SIG-M5 (cell line): ENCODE measurements at places on chromosomes 2 and 18.

DNA sequence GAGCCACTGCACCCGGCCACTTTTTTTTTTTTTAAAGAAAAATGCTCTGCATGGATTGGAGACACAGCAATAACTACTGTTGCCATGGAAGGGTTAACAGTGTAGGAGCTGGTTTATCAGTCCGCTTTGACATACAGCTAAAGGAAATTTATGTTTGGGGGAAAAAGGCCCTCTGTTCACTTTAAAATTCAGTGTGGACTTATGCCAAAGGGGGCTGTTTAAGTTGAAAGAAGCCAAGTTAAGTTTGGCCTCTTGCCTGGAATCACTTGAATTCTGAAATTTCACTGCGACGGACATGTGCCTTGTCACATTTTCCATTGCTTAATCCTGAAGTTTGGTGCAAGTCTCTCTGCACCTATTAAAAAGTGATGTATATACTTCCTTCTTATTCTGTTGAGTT is 3.1 kb downstream of the KCNE4 start:
- no peak for DNase-seq

GRCh38 chr2:227221120-227221519 is 56.7 kb downstream of the COL4A3 start:
- no peak for DNase-seq

- DNase-seq, result no peak
These were observed 387.6 kb downstream of the ZEB2 start for GRCh38 chr2:144132357-144132756.

DNA sequence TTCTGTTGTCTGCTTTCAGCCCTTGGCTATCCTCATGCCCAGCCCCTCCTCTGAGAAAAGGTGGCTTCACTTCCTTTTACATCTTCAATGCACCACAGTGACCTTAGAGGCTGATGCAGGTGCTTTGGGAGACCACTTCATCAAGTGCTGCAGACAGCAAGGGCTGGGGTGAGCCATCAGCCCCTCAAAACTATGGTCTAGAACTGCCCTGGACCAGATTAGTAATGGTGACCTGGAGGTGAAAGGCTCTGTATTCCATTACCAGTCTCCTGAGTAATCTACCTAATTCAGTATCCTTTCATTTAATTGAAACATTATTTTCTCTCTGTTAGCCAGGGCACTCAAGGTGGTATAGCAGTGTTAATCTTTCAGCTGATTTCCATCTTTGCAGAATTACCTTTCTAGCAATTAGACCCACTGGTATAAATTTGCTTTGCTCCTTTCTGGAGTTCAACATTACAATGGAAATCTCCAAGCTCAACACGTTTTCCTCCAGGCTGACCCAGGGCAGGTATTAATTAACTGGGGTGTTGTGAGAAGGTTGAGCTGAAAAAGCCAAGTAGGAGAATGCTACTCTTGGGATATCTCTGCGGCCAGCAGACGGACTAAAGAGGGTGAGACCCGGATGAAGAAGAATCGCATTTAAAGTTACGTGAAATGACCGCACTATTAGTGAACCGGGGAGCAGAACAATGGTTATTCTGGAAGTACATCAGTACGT is 469.0 kb downstream of the MEIS1 start:
- DNase-seq, result no peak

DNA sequence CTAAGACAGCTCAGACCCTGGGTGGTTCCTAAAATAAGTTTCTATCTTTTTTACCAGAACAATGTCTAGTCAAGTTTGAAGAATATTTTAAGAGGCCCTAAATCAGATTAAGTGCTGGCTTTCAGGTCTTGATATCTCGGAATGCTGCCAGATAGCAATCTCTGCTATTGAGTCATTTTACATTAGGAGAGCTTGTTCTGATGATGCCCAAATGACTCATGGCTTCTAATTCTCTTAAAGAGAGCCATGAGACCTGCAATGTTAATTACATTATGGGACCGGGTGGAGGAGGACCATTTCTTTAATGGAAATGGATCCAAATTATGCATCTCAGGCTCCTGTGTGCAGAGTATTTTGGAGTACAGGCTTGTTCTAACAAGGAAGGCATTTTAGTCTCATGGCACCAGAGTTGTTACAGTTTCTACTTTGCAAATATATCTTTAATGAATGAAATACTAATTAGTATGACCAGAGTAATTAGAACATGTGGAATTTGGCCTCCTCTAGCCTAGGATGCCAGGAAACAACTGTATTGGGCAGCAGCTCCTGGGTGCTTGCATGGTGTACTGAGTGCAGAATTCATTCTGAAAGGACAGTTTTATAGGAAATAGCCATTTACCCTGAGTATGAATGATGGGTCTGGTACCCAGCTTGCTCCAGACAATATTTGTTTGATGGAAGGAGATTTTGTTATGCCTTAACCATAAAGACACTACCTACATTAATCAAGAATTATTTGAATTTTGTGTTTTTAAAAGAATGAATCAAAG is 94.0 kb upstream of the SULT1C3 start:
- no peak for DNase-seq

- DNase-seq, result no peak
These were observed 45.9 kb downstream of the HS1BP3 start for GRCh38 chr2:20604951-20605381.

- DNase-seq, result no peak
These were observed 167.8 kb downstream of the HNMT start for GRCh38 chr2:138132108-138132507.

DNA sequence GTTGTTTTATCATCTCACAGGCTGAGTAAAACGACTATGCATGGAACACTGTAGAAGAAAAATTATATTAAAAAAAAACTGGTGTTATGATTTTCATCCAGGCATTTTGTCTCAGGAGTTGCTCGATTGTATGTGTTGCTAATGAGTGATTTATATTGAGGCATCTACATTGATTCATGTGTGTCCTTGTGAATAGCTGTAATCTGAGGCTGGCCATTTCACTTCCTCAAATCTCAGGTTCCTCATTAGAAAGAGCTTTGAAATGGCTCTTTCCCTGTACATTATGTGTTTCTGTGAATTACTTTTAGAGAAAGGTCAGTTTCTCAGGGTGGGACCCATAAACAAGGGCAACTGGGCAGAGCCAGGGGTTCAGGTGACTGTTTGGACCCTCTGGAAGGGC is 2.3 kb downstream of the IL18R1 start:
- no peak for DNase-seq

DNA sequence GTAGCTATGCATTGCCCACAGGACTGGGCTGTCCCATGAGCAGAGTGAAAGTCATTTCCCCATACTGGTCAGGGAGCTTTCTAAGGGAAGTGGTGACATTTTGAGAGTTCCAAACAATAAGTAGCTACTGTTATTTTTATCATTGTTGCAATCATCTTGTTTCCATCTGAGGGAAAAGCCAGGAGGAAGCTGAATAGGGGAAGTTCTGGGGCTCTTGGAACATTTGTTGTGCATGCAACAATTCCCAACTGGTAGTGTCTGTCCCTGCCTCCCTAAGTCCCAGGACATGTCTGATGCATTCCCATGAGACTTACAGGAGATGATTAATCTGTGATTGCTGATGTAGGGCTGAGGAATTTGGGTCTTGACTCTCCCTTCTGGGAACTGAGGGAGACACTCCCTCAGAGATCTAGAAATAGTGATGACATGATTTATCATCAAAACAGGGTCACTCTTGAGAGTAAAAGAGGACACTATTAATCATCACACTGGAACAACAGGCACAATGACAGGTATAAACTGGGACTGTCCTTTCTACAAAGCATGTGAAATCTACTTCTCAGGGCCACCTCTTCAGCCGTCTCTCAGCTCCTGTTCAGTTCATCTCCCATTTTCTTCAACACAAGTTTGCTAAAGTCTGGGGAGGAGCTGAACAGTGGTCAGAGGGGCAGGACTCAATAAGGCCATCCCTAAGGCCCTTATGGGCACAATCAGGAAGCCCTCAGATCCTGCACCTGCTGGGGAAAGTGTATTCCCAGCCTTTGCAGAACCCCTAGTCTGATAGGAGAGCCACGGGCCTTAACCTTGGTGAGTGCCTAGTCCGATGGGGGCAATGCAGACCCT is 28.0 kb upstream of the MARCO start:
- DNase-seq, result no peak

- DNase-seq, result no peak
These were observed 194.3 kb downstream of the RTP5 start for GRCh38 chr2:242063850-242064249.

- no peak for DNase-seq
These were observed 14.2 kb downstream of the RPRM start for GRCh38 chr2:153464395-153464794.

GRCh38 chr18:2571200-2572170 is at the start of the genes METTL4 and NDC80:
TSS of gene METTL4 (minus strand) at chr18:2571505. CDS start at chr18:2567216, 4,289 bp downstream.
TSS of gene NDC80 (plus strand) at chr18:2571557. CDS start at chr18:2572986, 1,429 bp downstream.
- DNase-seq, result peak; percentile 44

DNA sequence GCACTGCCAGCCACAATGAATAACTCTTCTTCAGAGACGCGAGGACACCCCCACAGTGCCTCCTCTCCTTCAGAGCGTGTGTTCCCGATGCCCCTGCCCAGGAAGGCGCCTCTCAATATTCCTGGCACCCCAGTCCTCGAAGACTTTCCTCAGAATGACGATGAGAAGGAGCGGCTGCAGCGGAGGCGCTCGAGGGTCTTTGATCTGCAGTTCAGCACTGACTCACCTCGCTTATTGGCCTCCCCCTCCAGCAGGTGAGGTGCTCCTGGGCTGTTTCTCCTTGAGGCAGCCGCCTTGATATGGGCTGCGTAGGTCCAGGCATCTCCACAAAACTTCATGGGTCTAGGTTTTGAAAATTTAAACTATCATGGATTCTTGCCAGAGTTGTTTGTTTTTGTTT is 6.1 kb downstream of the NCAPH start:
- no peak for DNase-seq

DNA sequence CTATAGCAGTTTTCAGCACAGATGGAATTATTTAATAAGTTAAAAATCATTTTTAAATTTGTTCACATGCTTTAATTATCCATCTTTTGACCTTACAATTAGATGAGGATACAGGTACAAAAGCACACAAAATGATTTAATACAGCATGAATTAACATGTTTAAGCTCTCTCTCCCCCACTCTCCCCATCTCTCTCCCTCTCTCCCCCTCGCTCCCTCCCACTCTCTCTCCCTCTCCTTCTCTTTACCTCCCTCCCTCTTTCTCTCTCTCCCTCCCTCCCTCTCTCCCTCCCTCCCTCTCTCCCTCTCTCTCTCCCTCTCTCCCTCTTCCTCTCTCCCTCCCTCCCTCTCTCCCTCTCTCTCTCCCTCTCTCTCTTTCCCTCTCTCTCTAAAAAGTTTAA is 7.6 kb downstream of the NBAS start:
- no peak for DNase-seq

DNA sequence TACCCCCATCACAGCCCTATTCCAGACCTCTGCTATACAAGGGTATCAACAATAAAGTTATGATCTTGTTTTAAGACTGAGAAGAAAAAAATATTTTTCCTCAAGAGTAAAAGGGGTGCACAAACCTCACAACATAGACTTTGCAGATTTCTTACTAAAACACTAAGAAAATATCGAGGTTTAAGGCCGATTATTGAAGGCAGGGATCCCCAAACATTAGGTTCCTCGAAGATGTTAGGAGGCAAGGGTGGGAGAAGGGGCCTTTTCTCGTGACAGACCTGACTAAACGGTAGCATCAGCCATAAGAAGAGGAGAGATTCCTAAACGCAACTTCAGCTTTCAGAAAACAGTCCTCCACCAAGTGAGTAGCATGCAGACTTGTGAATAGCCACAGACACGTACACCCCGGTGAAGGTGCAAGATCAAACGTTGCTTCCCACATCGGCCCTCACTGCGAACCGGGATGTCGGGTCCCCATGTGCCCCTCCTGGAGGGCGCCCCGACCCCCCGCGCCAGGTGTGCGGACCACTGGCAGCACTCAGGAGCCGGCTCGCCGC is 678 bp downstream of the PIAS2 start:
- no peak for DNase-seq

- no peak for DNase-seq
These were observed 455.4 kb upstream of the LRRTM4 start for GRCh38 chr2:77977471-77978063.

DNA sequence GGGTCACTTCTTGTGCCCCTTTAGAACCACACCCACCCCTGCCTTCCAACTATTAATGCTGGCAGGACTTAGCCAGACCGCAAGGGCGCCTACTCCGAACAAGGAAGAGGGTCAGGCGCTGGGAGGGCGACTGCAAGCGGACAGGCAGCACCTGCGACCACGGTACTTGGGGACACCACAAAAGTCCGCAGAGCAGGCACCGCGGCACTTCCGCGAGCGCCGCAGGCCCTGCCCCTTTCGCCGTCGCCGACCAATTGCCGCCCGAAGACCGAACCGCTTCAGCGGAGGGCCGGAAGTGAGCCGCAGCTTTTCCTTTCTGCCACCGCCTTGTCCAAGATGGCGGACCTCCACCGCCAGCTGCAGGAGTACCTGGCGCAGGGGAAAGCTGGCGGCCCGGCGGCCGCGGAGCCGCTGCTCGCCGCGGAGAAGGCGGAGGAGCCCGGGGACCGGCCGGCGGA is at the start of gene SFT2D3:
Gene SFT2D3, plus strand, starts transcription at position 305 of the 458 bp plus-strand sequence. Its CDS starts 32 bp downstream, at position 337.
- peak; percentile 83 for DNase-seq

DNA sequence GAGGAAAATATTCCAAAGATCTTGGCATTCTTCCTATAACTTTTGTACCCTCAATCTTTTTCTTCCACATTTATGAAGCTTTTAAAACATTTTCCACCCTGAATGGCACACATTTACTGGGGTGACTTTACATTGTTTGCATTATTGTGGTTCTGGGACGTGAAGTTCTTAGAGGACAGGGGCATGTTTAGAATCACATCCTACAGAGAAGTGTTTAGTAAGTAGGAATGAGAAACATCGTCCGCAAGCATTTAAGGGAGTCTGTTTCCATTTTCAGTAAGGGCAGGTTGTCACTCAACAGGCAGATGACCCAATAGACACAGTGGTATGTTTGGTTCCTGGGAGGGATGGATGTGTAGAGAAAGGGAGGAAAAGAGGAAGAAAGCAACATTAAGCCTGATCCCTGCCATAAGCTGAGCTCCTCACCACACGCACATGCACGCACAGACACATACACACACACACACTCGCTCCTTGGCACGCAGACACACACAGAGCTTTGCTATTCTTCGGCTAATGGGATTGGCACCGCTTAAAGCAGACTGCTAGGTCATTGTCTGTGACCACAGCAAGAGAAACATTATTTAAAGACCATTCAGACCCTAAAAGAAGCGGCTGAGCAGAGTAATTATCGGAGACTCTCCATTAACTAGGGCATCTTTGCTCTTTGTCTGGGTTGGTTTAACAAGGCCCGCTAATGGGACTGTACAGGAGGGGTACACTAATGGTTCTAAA is 14.2 kb upstream of the PLEKHM3 start:
- no peak for DNase-seq

- DNase-seq, result no peak
These were observed 187.3 kb upstream of the ID2 start for GRCh38 chr2:8494589-8494988.

- DNase-seq, result no peak
These were observed 71.0 kb downstream of the DCDC2C start for GRCh38 chr2:3774336-3774735.

GRCh38 chr2:176583607-176584006 is 314.4 kb downstream of the MTX2 start:
- DNase-seq, result no peak

- no peak for DNase-seq
These were observed 47.7 kb upstream of the SMIM21 start for GRCh38 chr18:75475228-75475627.

DNA sequence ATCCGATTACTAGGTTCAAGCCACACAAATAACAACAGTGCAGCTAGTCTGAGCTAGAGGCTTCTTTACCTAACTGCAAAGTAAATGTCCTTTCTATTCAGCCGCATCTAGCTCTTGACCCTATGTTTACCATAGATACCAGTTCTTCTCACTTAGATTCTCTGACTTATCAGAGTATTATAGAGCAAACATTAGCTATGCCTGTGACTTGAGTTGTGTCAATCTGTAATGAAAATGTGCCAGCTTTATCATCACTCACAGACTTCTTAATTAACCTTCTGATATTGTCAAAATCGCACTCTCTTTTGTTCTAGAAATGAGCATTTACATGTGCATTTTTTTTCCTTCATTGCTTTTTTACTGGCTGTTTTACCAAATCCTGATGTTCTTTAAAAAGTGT is 79.9 kb downstream of the BCL11A start:
- no peak for DNase-seq
